ENCODE measurements at places on chromosomes 12 and 14. TPM values are rescaled to one million over a fixed set of nuclear protein-coding genes. Genes with fewer than 3 reads are reported as not detected.

DNA sequence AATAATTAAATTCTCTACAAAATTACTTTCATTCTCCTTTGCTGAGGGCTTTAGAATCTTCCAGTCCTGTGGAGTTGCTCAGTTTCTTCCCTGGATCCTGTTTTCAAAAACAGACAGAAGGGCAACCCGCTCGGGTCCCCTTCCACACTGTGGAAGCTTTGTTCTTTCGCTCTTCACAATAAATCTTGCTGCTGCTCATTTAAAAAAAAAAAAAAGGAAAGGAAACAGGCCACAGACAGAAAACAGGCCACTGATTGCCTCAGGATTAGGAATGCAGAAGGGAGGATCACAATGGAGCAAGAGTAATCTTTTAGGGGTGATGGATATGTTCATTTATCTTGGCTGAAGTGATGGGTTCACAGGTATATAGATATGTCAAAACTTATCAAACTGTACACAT lies 29.5 kb upstream of the HIGD1C start:
- no peak for DNase-seq

- DNase-seq = no peak
These were observed 24.3 kb upstream of the ADGRD1 start for GRCh38 chr12:130929363-130929762.

DNA sequence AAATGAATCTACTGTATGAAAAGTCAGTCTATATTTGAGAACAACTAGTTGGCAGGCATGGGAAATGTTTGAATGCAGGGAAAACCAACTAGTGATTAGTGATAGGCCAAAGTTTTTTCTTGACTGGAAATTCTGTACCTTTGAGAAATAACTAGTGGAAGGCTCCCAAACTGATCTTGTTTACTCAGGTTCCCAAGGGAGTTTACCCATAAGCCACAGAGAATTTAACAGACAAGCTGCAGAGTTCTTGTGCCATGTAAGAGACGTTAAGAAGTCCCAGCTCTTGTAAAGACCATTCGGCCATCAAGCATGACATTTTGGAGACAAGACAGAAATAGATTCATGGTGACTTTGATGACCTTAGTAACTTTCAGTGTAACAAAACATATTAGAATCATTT lies 1882.8 kb upstream of the SEL1L start:
- DNase-seq = no peak

DNA sequence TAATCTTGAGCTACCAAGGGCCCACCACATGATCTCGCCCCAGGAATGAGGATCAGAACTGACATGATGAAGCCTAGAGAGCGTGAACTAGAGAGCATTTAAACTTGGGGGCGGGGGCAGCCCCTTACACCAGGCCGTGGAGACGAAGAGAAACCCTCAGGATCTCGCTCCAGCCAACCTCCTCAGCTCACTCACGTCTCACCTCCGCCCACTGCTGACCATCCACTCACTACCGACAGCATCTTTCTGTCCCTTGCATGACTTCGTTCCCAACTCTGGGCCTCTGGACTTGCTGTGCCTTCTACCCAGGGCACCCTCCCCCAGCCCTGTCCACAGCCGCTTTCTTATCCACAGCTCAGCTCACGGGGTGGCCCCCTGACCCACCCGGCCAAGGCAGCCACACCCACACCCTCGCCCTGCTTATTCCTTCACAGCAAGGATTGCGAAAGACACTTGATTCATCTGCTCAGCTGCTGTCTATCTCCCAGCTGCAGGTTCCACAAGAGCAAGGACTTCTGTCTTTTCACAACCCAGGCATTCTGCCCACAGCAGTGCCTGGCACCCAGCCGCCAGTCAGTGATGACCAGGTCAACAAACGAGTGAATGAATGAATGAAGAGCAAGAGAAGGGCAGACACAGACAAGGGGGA lies 6.4 kb downstream of the STX2 start:
- no peak for DNase-seq

Gene ITGB7
- 0.98 TPM for total RNA-seq

Gene SIRT4
- 1.5 TPM for total RNA-seq

Data from Panc1 (cell line).